ENCODE measurements at places on chromosomes 16 and 17.

DNA sequence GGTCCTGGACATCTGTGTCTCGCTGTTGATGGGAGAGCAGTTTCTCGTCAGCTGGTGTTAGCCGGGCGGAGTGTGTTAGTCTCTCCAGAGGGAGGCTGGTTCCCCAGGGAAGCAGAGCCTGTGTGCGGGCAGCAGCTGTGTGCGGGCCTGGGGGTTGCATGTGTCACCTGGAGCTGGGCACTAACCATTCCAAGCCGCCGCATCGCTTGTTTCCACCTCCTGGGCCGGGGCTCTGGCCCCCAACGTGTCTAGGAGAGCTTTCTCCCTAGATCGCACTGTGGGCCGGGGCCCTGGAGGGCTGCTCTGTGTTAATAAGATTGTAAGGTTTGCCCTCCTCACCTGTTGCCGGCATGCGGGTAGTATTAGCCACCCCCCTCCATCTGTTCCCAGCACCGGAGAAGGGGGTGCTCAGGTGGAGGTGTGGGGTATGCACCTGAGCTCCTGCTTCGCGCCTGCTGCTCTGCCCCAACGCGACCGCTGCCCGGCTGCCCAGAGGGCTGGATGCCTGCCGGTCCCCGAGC lies 17.9 kb downstream of the GAA start:
- DNase-seq = no peak

DNA sequence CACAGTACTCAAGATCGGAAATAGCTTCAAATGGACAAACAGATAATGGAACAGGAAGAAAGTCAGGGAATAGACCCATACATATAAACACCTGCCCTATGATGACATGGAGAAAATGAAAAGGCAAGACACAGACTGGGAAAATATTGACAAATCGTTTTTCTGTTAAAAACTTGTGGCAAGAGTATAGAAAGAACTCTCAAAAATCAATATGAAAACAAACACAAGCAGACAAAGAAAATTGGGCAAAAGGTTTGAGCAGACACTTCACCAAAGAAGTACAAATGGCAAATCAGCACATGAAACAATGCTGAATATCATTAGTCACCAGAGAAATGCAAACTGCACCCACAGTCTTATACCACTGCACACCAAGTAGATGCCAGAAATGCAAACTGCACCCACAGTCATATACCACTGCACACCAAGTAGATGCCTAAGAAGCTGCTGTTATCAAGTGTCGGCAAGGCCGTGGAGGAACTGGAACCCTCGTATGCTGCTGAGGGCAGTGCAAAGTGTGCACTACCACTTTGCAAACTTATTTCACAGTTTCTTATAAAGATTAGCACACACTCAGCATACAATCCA lies 123.5 kb upstream of the CHMP6 start:
- DNase-seq = no peak

DNA sequence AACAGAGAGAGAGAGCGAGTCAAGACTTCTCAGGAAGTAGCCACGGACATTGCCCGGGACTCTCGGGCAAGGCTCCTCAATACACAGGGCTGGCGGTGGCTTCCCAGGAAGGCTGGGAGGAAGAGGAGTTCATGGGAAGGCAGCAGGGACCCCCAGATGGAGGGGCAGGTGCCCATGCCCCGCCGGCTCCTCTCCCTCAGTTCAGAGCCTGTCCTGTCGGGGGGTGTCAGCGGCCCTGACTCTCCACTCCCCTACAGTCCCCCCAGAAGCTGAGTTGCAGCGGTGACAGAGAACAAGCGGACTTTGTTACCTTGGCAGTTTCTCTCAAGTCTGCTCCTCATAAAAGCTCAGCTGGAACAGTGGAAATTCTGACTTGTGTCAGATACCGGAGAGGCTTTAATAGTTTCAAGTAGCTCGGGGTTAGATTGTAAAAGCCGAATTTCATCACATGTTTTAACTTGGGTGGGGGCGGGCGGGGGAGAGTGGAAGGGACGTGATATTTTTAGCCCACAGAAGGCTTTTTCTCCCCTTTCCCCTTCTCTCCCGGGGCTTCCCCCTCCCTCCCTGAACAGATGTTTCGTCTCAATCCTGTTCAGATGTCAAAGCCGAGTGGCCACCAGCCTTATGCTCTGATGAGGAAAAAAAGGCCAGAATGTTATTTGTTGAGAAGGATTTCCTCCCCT lies 65.2 kb downstream of the NKD1 start:
- no peak for DNase-seq

DNA sequence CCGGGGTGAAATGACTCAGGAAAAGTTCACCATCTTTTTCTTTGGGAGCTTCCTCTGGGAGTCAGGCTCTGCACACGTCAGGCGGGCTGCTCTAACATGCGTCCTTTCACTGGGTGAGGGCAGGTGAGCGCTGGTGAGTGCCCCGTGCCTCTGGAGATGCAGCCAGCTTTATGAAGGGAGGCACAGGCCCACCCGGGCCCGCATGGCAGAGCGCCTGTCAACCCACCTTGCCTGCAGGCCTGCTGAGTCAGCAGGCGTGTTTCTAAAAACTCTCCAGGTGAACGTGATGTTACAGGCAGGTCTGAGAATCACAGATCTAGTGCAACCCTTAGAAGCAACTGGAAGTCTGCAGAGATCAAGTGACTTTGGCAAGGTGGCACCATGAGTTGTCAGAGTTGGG lies 18.4 kb downstream of the MAP1LC3B start:
- no peak for DNase-seq

DNA sequence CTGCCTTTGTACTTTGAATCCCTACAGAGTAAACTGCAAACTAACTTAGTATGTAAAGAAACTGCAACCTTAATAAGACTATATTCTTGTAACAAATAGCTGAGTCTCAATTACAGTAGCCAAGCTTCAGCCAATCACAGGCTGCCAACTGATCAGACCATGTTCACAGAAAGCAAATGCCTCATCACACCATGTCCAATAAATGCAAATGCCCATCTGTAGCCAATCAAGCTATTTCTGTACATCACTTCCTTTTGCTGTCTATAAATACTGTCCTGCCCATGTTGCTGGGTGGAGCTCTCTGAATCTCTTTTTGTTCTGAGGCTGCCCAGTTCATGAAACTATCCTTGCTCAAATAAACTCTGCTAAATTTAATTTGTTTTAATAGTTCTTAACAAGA lies 531.7 kb upstream of the TOM1L1 start:
- no peak for DNase-seq

GRCh38 chr17:79466562-79467350 lies 144.1 kb downstream of the RBFOX3 start:
- DNase-seq = no peak

DNA sequence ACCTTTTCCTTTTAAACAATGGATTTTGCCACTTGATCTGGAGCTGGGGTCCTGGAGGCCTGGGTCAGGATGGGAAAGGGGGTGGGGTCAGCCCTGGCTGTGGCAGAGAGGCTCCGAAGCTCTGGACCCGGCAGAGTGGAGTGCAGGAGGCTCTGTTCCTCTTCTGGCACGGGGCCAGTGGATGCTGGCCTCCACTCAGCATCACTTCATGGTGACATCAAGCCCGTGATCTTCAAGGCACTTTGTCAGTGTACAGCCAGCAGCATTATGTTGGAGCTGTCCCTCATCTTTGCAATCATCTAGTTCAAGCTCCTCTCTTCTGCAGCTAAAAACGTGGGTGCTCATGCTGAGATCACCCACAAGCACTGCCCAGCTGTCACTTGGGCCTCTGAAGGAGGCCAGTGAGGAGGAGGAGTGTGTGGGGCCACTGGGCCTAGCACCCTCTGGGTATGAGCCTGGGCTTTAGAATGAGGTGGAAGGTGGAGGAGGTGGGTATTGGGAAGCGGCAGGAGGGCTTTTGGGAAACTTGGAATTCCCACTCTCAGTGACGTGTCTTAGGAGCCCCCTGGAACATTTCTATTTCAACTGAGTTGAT lies 45.9 kb upstream of the MGAT5B start:
- no peak for DNase-seq

DNA sequence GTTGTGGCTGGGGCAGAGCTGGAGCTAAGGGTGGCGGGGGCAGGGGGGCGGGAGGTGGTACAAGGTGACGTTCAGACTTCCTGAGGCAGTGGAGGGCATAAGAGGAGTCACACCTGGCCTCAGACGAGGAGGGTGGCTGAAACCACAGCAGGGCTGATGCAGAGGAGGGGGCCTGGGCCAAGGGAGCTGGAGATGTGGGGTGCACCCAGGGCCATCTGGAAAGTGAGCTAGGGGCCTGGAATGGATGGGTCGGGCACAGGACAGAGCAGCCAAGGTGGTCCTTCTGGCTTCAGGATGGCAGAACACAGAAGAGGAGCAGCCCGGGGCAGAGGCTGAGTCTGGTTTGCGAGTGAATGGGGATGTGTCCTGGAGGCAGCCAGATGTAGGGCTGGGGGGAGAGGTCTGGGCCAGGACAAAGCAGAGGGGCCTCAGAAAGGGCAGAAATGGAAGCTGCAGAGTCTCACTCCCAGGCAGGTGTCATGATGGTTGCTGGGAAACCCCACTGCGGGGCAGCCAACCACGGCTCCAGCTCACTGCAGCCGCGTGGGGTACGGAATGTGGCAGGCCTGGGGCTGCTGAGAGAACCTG lies 57.6 kb downstream of the PRMT7 start:
- DNase-seq = no peak

DNA sequence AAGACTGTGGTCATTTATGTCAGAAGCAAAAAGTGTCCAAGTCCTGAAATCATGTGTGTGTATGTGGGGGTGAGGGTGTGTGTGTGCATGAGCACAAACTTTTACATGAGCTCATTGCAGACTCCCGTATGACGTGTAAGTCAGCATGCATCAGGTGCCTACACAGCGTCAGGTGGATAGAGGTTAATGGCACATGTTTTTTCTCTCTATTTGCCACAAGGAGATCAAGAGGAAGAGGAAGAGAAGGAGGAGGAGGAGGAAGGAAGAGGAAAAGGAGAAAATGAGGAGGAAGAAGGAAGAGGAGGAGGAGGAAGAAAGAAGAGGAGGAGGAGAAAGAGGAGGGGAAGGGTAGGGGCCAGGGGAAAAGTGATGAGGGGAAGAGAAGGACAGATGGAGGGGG lies 178.0 kb upstream of the DYNLRB2 start:
- no peak for DNase-seq

DNA sequence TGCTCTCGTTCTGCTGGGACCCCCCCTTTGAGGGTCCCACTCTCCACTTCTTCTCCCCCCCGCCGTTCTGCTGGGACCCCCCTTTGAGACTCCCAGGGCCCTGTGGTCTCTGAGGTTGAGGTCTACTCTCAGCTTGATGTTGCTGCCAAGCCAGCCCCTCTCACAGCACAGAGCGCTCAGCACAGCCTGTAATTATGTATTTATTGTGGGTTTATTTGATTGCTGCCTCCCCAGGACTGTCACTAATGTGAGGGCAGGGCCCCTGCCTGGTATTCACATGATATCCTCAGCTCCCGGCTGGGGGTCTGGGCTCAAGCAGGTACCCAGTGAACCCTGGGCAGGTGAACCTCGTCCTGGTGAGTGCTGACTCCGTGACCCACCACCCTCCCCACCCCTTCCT lies 35.4 kb downstream of the ACTG1 start:
- no peak for DNase-seq

- no peak for DNase-seq
Measured at GRCh38 chr17:6508016-6508415, 48.3 kb downstream of the PITPNM3 start.
